CD14-positive monocyte (primary cell): ENCODE measurements at places on chromosomes 2 and 18.

DNA sequence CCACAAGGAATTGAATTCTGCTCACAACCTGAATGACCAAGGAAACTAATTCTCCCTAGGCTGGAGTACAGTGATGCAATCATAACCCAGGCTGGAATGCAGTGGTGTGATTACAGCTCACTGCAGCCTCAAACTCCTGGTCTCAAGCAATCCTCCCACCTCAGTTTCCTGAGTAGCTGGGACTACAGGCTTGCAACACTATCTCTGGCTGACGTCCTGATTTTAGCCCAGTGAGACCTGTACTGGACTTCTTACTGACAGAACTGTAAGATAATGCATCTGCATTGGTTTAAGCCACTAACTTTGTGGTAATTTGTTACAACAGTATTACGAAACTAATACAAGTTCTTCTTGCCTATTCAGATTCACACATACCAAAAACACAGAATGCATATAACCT is 9.5 kb upstream of the KDSR start:
- peak; percentile 11 for DNase-seq

GRCh38 chr2:173764094-173764493 is 201.1 kb downstream of the SP3 start:
- no peak for DNase-seq

GRCh38 chr2:18311420-18312195 is 248.8 kb downstream of the RDH14 start:
- no peak for DNase-seq

- DNase-seq: peak; percentile 34
Observed at GRCh38 chr2:128686497-128686859, 367.8 kb upstream of the HS6ST1 start.

DNA sequence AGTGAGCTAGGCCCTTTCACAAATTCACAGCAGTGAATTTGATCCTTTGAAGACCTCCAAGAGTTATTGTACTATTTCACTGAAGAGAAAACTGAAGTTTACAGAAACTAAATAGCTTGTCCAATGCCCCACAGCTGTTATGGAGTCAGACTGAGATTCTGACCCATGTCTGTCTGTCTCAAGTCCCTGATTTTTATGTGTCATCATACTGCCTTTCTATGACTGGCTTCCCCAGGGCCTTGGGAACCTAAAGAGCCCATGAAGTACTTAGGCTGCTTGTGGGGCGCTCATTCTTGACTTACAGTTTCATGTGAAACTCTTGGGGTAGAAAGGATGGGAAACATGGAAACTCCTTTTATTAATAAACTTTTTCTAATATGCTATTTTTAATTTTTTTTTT is 107.7 kb downstream of the ATL2 start:
- no peak for DNase-seq

GRCh38 chr18:9715978-9716774 is 8.1 kb downstream of the RAB31 start:
- peak; percentile 51 for DNase-seq

DNA sequence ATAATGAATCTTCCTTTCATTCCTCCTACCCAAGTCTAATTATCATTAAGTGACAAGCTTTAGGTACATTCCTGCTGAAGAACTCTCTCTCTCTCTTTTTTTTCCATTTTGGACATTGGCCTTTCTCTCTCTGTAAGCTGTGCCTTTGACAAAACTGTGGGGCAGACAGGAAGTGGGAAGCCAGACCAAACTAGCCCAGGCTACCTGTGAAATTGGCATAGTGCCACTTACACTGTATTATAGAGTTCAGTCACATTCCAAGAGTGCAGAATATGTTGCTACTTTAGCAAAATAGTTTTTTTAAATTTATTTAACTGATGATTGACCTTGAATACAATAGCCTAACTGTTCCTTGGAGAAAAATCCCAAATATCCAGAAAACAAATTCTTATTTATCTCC is 381.5 kb upstream of the ETAA1 start:
- no peak for DNase-seq

DNA sequence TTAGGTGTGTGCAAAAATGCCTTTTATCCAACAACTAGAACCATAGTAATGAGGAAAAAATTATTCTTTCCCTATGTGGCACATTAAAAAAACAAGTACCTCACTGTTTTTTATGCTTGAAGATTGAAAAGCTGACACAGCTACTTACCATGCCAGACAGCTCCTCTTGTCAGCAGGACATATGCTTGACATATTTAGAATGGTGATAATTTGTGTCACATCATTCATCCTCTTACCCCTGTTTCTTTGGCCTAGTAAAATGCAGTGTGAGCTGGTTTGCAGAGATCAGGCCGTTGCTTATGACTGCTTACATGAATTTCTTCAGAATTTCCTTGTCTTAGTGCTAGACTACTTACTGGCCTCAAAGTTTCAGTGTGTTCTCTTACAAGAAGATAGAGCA is 869.9 kb downstream of the LRP1B start:
- DNase-seq: no peak

DNA sequence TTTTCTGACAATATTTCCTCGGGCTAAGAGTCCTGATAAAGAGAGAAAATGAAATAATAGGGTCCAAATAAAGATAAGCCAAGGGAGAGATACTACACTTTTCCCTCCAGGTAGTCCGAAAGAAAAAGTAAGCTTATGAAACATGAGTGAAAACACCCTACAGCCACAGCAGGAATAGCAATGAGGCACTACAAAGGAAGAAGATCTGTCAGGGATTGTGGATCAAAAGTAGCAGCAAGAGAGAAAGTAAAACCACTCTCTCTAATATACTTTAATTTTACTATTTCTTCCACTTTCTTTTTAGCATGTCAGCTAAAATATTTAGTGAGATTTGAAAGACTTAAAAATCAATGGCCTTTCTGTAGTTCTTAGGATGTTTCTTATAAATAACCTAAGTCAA is 1601.8 kb downstream of the LRP1B start:
- no peak for DNase-seq

- DNase-seq: peak; percentile 32
Observed at GRCh38 chr18:31684279-31685096, at the start of gene B4GALT6. Gene B4GALT6 (minus strand): TSS chr18:31684581. CDS start chr18:31684426, 155 bp downstream.

DNA sequence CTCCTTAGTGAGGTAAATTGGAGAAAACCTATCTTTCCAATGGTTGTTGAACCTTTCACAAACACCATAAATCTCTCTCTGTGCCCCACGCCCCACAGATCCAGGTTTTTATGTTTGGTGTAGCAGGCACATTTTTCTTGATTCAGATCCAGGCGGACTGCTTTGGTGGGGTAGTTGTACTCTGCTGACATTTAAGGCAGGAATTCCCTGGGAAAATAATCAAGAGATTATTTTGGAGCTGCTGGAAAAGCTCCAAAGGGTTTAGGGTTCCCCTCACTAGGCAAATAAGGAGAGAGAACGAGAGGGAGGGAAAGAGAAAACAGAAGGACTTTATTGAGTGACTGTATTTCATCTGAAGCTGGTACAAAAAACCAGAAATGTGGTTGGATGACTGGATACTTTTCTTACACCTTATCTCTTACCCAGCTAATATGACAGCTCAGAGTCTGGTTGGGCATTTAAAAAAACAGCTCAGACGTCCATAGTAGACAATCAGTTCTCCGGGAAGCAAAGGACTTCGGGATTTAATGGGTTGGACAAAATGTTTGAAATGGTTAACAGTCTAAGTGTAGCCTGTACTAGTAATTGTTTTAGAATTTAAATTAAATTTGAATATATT is 3.6 kb upstream of the AQP4 start:
- DNase-seq: no peak

DNA sequence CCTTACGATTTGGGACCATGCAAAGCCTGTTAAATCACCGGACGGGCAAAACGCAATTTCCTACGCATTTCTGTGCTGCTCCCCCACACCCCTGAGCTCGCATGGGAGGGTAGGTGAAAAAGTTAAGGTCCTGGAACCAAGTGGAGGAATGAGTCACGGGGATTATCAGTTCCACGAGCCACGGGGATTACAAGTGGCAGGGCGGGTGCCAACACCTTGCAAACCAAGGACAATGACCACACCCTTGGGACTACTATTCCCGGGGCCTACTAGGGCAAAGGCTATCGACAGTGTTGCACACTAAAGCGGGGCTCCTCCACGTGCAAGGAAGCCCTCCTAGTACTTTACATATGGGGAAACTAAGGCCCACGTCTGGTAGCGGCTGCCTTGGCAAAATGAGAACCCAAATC is 447 bp downstream of the RETSAT start:
- peak; percentile 1 for DNase-seq

GRCh38 chr2:26982102-26982742 is 11.8 kb downstream of the MAPRE3 start:
- no peak for DNase-seq

GRCh38 chr2:121104721-121105141 is 180.3 kb downstream of the TFCP2L1 start:
- DNase-seq: no peak

GRCh38 chr2:210544831-210545230 is 11.6 kb upstream of the CPS1 start:
- no peak for DNase-seq
